ENCODE measurements at places on chromosomes 5 and 9. TPM values are rescaled to one million over a fixed set of nuclear protein-coding genes. Genes with fewer than 3 reads are reported as not detected.

Gene TMEM252
- not detected for total RNA-seq

Gene CARD6
- total RNA-seq: 7.0 TPM

Gene CNTNAP3B
- total RNA-seq: 1.3 TPM

Gene BTNL3
- not detected for total RNA-seq

Gene AQP3
- total RNA-seq: 12.2 TPM

Gene ANXA2R
- 2.4 TPM for total RNA-seq

Gene NR4A3
- total RNA-seq: 1.00 TPM

Gene LCN15
- total RNA-seq: not detected

Gene ZNF483
- 2.2 TPM for total RNA-seq

Gene MARCOL
- total RNA-seq: 8.3 TPM

Gene ANKRD31
- 0.14 TPM for total RNA-seq

Gene PKD2L2
- not detected for total RNA-seq

Gene PITX1
- total RNA-seq: 208 TPM

Gene TEX48
- not detected for total RNA-seq

Gene FAXDC2
- total RNA-seq: 6.0 TPM

Data from smooth muscle cell of bladder (primary cell).